Foreskin keratinocyte (primary cell): ENCODE measurements at places on chromosomes 5 and 9. TPM values are rescaled to one million over a fixed set of nuclear protein-coding genes. Genes with fewer than 3 reads are reported as not detected.

CFAP90 gene
- not detected in 2 replicates for total RNA-seq

DNA sequence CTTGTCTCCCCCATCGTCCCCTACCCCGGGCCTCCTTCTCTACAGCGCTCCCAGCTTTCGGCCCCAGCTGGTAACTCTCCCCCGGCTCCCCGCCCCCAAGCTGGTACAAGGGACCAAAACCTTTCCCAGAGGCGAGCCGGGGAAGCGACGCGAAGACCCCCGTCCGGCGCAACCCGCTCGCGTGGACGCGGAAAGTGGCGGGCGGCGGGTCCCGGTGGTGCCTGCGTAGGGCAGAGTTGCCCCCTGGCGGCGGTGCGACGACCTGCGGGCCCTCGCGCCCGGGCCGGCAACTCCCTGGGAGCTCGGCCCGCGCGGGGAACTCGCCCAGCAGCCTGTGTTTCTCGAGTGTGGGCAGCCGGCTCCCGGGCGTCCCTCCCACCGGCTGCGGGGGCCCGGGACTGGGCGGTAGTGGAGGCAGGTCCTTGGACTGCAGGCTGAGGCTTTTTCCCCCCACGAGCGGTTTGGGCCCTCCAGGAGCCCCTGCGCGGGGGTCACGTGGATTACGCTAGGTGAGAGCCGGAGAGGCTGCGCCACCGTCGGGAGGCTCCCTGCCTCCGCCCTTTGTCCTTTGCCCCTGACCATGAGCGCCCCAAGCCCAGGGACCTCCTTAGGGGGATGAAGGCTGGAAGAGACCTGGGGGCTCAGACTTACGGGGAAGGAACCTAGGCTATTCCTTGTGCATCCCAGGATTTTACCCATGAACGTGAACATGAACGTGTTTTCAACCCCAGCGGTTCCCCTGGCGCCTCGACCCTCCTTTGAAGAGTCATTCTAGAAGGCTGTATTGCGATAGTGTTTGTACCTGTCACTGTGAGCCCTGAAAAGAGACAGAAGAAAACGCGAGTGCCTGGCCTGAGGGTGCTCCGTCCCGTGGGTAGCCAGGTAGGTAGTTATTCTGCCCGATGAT, 2.9 kb upstream of the FOXD1 start:
- DNase-seq: no peak

- no peak for DNase-seq
These were observed 90.1 kb downstream of the RFX3 start for GRCh38 chr9:3435732-3436131.

DNA sequence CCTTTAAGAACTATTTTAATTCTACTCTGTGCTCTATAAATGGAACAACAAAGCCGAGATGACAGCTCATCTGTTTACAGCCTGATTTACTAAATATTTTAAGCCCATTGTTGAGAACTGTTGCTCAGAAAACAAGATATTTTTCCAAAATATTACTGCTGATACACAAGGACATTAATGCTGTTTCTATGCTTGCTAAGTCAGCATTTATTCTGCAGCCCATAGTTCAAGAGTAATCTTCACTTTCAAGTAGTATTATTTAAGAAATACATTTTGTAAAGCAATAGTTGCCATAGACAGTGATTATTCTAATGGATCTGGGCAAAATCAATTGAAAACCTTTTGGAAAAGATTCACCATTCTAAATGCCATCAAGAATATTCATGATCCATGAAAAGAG, 208.3 kb downstream of the CDH12 start:
- no peak for DNase-seq

- no peak for DNase-seq
These were observed 58.3 kb upstream of the NEK6 start for GRCh38 chr9:124199474-124199873.

DNA sequence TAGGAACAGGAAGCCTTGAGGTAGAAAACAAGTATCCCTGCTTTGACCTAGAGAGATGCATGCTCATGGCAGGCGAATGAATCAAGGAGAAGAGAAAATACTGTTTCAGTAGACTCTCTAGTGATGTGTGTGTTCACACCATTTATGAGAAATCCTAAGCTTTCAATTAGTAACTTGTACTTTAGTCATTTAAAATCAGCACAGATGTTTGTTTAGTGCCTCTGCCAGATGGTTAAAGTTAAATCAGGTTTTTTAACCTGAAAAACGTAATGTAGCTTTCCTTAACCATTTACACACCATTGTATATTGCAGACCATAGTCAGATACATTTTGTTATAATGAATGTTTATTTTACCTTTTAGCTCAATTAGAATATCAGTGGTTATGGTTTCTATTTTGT, 5.0 kb downstream of the TJP2 start:
- DNase-seq: no peak

ALDH7A1 gene
- total RNA-seq: 111 and 126 TPM in 2 replicates

DNA sequence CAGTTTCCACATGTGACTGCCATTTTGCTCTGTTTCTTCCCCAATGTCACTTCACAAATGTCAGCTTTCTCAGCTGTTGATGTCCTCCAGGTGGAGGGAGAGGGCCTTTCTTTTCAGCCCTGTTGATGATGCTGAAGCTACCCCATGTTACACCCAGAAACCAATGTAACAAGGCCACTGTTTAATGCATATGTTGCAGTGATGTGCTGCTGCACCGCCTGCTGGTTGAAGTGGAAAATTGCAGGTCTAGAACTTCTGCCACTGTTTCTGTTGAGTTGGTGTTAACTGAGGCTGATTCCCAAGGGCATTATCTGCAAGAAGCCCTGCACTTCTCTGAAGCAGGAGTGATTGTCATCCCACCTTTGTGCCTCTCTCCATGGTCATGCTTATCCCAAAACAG, 428.4 kb downstream of the KDM4C start:
- DNase-seq: no peak

DNA sequence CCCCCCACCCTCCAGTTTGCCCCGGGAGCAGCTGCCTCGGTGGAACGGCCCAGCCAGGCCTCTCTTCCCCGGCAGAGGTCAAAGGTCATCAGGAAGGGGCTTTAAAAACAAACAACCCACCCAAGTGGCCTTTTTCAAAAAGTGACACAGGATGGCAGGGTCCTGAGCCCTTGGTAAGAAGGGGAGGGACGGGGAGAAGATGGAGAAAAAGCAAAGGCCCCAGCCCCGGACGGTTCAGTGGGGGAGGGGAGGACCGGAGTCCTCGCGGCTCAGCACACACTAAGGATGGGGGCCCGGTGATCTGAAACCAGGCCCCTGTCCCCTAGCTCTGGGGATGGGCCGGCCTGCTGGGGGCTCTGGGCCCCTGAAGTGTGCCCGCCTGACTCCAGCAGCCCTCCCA, 1.1 kb downstream of the PRRX2 start:
- no peak for DNase-seq

GRCh38 chr5:173530547-173530946, 85.9 kb downstream of the BOD1 start:
- no peak for DNase-seq

DNA sequence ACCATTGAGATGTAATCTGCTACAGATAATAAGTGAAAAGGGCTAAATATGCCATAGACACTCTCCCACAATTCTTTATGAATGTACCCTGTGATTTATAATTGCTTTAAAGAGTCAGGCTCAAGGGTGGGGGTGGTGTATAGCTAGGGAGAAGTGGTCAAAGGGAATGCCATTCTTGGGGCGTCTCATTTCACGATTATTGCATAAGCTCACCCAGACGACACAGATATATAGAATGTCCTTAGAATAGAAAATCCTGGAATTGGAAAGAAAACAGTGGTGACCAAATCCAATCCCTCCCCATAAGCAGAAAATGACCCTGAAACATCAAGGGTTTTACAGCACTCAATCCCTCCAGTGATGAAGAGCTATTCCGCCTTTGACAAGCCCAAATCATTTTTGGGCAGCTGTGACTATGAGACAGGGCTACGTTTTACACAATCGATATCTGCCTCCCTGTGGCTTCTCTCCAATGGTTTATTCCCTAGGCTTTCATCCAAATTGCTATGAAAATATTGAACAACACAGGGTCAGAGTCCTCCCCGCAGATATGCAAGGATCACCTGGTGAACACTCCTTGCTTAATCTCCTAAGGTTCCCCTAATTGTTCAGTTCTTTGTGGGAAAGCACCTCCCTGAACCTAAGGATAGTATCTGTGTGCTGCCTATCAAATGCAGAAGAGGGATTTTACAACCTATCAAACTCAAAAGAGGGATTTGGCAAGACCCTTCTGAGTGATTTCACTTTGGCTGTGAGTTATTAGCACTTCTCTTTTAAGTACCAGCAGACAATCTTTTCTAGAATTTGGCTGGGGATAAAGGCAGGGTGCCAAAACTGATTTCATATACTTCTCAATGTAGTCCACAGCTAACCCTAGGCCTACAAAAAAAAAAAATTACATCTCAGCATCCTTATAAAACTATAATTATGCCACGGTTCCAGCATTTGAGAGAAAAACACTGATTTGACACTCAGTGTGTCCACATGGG, 144.9 kb upstream of the CDH6 start:
- DNase-seq: no peak

GAS1 gene
- total RNA-seq: 0.99 and 1.2 TPM in 2 replicates

DNA sequence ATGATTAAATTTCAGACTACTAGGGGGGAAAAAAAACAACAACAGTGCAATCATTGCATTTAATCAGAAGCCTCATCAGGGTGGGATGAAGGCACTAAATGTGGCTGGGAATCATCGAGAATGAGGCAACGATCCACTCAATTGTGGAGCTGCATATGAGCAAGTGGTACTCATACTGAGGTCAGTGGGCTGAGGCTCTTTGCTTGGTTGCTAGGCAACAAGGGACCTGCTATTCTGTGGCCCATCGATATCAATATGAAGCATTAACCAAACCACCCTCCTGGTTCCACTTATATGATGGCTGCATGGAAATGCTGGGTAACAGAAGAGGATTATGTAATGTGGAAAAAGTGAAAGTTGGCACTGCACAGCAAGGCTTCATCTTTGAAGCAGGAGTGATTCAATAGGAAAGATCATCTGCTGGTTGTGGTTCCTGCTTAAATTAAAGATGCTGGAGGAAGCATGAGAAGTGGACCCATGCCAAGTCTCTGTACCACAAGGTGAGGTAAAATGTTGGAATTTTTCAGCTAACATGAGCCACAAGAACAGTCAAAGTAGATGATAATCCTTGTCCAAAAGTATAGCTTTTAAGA, 159.8 kb upstream of the HMHB1 start:
- DNase-seq: peak; percentile 29

UGT3A2 gene
- 0.27 and 0.28 TPM in 2 replicates for total RNA-seq

FANCG gene
- 52.8 and 58.6 TPM in 2 replicates for total RNA-seq

GRCh38 chr9:94638335-94639060, 820 bp downstream of the FBP1 start:
- DNase-seq: no peak

GRCh38 chr5:145548097-145548496, 287.0 kb downstream of the PRELID2 start:
- no peak for DNase-seq

DNA sequence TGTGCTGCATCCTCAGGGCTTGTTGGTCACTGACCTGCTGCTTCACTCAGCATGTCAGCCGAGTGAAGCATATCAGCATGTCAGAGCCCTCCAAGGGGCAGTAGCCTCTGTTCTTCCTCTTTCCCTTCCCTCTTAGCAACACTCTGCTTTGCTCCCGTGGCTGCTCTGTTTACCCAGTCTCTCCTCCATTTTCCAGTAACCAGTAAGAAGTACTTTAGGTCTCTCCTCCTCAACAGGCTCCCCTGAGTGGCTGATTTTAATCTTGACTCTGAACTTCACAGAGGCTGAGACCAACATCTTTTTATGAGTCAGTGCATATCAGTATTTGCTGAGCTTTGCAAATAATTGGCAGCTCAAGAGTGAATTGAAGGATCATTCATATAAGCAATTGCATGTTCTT, 18.6 kb upstream of the ADRB2 start:
- DNase-seq: no peak

GRCh38 chr5:126911986-126912385, 118.4 kb downstream of the MARCHF3 start:
- no peak for DNase-seq

HAPLN1 gene
- not detected in 2 replicates for total RNA-seq

LRRC19 gene
- total RNA-seq: not detected in 2 replicates

ANKRD34B gene
- not detected in 2 replicates for total RNA-seq

- DNase-seq: no peak
These were observed 73.7 kb downstream of the VPS13A start for GRCh38 chr9:77251050-77251449.

GRCh38 chr9:77794985-77795384, 146.9 kb upstream of the GNA14 start:
- no peak for DNase-seq

- DNase-seq: no peak
These were observed 25.7 kb downstream of the TRIO start for GRCh38 chr5:14168793-14169262.

DNA sequence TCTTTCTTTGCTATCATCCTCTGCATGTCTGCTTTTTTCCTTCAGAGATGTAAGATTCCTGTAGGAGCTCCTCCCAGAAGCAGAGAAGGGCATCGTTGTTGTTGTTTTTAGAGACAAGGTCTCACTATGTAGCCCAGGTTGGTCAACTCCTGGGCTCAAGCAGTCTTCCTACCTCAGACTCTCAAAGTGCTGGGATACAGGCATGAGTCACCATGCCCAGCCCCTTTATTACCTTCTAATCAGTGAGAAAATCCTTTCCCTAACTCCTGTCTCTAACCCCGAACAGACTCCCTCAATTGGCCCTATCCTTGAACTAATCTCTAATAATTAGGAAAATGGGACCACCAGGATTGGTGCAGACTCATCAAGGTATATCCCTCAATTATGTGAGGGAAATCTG, 64.4 kb downstream of the GALNT10 start:
- no peak for DNase-seq

- no peak for DNase-seq
These were observed 157.8 kb upstream of the NR4A3 start for GRCh38 chr9:99663856-99664255.

ERP44 gene
- total RNA-seq: 19.8 and 23.6 TPM in 2 replicates

DNA sequence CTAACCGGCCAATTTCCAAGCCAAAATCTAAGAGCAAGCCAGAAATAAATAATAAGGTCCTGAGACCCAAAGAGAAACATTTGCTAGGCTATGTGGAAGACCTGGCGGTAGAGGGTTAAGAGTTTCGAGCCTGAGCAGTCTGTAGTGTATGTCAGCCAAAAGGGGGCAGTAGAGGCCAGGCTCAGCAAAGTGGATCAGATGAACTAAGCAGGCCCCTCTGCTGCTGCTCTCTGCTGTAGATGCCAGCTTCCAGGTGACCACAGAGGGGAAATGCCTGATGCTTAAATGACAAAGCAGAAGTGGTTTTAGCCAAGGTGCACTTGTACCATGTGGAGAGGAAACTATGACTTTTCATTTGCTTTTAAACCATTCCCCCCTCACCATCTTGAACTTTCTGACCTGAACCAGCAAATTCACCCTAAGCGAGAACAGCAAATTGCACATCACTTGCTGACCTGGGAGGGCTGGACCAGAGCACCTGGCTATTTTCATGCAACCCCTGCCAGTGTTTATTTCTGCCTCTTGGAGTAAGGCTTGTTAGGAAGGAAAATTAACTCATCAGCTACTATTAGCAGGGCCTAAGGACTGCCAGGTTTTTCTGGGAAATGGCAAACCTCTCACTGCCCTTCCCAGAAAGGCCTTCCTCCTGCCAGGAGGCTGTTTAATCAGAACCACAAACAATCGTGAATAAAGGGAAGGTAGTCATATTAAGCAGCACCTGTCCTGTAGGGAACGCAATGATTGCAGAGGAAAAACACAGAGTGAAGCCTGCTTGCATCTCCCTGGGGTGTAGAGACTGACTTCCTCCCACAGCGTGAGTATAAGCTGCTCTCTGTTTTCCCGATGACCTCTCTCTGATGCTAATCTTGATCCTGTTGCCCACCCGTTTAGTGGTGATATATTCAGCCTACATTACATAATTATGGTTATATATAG, 818.2 kb downstream of the TLR4 start:
- DNase-seq: no peak
